ELF-1 (cell line): ENCODE measurements at places on chromosomes 5 and 9.

DNA sequence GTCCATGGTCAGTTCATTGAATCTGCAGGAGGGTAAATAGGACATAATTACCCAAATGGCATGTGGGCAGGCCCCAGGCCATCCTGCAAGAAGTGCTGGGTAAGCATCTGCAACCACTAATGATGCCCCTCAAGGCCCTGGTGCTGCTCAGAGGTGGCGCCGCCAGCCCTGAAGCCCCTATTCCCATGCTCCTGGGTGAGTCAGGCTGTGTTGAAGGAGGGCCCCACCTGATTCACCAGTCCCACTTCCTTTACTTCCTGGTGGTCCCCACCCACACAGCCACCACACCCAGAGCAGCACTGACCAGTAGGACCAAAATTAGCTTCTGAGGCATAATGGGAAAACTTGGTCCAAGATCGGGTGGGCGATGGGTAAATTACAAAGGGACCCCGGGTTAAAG lies 120.4 kb upstream of the SPRY4 start:
- no peak for DNase-seq

DNA sequence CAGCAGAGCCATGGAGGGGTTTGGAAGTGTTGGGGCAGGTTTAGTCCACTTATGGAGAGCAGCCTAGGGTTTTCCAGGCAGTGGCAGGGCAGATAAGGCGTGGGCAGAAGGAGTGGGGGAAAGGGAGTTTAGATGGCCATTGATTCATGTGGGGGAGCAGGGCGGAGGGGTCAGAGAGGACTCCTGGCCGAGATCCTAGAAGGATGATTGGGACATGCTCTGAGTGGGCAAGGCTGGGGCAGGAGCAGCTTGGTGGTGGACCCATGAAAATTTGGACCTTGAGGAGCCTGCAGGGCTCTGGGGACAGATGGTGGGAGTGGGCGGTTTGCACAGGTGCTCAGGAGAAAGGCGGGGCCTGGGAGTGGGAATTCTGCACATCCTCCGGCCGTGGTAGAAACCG lies 18.1 kb upstream of the TOR2A start:
- DNase-seq = no peak

DNA sequence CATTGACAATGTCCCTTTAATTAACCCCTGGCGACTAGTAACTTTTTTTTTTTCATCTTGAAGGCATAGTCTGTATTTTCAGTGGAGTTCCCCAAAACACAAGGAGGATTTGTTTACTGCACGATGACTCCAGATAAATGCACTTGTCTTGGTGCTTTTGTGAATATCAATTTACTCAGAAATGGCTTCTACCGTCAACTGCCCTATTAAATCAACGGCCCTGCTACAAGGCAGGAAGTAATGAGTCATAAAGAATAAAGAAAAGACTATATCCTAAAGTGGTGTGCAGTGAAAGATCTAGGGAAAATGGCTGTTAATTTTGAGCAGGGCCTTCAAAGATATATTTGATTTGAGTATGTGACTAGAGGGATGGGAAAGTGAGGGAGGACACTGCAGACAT lies 388.3 kb upstream of the CHD1 start:
- DNase-seq = no peak

GRCh38 chr5:118776755-118777154 lies 211.6 kb downstream of the DTWD2 start:
- no peak for DNase-seq

- no peak for DNase-seq
These were observed 294.8 kb upstream of the PTGER4 start for GRCh38 chr5:40384782-40385390.

GRCh38 chr5:151212406-151212798 lies 11.5 kb downstream of the CCDC69 start:
- DNase-seq = no peak

DNA sequence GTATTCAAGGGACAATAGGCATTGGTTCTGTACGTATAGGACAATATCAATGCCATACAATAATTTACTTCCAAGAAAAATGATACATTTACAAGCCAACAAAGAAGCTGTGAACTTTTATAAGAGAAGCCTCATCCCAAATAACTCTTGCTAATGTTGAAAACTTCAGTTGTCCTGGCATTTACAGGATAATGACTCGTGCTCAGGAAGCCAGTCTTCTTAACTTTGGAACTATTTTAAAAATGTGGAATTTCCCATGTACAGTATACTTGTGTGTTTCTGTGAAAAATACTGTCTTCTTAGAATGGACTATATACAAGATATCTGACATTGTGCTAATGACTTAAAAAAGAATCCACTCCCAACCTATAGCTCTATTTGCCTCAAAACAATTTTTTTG lies 1479.3 kb upstream of the CDH9 start:
- no peak for DNase-seq

- peak; percentile 26 for DNase-seq
These were observed 496 bp downstream of the MAPK9 start for GRCh38 chr5:180291234-180291940.

GRCh38 chr5:170173227-170173626 lies 59.6 kb upstream of the C5orf58 start:
- DNase-seq = no peak

GRCh38 chr9:124767821-124768220 lies 3.3 kb downstream of the NR6A1 start:
- DNase-seq = no peak
